ENCODE measurements at places on chromosomes 2 and 18. TPM values are rescaled to one million over a fixed set of nuclear protein-coding genes. Genes with fewer than 3 reads are reported as not detected.

LYG2 gene
- total RNA-seq = not detected

ERMN gene
- total RNA-seq = not detected

TXNDC2 gene
- total RNA-seq = 0.33 TPM

GKN1 gene
- total RNA-seq = not detected

FANCL gene
- 10.9 TPM for total RNA-seq

COMMD1 gene
- total RNA-seq = 25.1 TPM

COLEC12 gene
- 24.9 TPM for total RNA-seq

DRC1 gene
- total RNA-seq = not detected
